Activated CD4-positive, alpha-beta T cell treated with anti-CD3 and anti-CD28 coated beads, Interleukin-2, amount 50 U/mL, for 24 hours (primary cell): ENCODE measurements at places on chromosomes 1 and 21.

- no peak for DNase-seq
These were observed 7.8 kb downstream of the CELSR2 start for GRCh38 chr1:109256971-109257681.

DNA sequence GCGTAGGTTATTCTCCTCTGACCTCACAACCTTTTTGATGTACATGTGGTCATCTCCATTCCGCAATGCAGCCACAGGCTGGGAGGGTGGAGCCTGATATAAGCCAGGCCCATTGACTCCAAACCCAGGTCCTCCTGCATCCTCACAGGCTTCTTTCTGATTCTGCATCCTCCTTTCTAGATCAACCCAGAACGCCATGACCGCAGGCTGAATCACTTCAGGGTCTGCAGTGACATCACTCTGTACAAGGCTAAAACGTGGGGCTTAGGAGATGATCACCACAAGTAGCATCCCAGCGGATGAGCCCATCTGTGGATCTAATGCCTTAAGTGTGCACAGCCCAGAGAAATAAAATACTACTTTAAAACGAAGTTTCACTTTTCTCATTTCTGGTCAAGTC, 16.1 kb downstream of the EBNA1BP2 start:
- DNase-seq, result no peak

DNA sequence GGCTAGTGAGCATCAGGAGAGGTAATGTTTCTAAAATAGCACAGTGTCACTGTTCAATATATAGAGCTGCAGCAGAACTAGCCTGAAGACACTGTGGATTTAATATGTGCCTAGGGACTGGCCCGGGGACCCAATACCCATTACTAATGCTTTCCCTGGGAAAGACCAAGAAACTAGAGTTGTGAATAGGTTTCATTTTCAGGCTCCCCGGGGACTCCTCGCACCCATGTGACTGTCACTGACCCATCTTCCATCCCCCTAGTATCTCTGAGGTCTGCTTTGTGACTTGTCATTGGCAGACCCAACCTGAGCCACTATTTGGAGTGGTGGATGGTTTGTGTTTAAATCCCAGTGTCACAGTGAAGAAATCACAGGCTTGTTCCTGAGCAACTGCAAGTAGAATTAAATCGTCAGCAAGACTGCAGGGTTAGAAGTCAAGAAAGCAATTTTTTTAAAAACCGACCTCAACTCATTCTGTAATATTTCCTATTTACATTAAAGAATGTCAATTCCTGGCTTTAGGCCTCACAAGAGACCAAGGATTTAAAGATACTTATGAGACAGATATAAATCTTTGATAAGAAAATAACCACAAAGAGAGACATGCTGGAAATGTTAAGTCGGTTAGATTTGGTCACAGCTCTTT, 130.0 kb upstream of the TNR start:
- no peak for DNase-seq

GRCh38 chr1:246987083-246987690, 20.7 kb downstream of the ZNF695 start:
- DNase-seq, result no peak

- DNase-seq, result no peak
These were observed 115.6 kb downstream of the XCL2 start for GRCh38 chr1:168428063-168428731.

DNA sequence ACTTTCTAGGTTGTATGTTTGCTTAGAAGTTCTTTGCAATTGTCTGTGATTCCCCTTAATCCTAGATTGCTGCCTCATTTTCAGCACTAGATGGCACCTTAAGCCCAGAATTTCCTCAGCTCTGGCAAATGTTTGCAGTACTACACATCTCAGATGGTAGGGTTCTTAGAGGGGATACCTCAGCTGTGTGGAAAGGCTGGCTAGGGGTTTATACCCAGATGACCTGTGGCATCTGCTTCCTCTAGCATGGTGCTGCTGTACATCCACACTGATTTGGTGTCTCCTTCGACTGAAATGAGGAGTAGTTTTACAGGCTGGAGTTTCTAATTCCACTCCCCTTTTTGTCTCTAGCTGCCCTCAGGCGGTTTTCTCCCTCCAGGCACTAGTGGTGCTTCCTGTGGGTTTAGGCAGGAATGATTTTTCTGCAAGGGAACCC, 23.5 kb downstream of the ASB17 start:
- no peak for DNase-seq

DNA sequence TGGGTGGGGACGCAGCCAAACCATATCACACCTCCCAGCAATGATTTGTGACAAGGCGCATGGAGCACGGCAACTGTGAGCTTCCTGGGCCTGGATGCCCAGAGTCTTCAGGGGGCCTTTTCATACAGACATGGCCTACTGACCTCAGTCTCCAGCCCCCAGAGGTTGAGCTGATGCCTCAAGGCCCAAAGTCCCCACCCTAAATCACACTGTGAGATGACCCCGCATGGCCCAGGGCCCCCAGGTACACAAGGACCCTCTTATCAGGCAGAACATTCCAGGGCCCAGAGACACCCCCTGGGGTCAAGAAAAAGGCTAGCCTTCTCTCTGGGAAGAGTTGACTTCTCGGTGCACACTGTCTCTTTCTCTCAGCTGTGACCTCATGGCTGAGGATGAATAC, 179.7 kb upstream of the C1orf174 start:
- DNase-seq, result no peak

- DNase-seq, result no peak
These were observed 235.0 kb upstream of the FGGY start for GRCh38 chr1:59061876-59062275.

- no peak for DNase-seq
These were observed 34.6 kb upstream of the CD55 start for GRCh38 chr1:207286786-207287468.

DNA sequence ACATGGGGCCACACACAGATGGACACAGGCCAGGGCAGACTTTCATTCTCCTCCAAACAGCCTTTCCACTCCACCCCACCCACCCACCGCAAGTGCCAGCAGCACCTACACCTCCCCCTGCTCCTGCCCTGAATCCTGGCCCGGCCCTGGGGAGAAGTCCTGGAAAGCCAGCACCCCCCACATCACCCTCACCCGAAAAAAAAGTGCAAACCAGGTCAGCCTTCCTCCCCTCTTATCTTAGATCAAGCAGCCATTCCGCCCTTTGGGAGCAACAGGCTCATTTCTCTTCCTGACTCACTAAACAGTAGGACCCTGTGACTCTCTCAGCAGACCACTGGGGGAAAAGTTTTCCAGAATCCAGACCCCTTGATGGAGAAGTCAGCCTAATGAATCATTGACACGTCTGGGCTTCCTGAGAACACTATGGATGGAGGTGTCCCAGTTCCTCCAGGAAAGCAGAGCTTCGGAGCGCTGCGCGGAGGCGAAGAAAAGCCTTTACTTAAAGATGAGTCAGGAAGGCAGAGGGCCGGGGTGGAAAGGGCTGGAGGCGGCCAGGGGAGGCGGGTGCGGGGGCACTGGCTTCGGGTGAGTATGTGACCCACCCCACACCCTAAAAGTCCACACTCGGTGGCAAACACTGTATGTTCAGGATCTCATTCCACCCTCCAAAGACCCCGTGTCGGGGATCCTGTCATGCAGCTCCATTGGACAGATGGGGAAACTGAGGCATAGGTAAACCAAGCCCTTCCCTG, 588.7 kb downstream of the MATN1 start:
- DNase-seq, result no peak

GRCh38 chr1:186178426-186179043, 196.5 kb downstream of the TPR start:
- no peak for DNase-seq

- DNase-seq, result no peak
These were observed 8.6 kb downstream of the FMOD start for GRCh38 chr1:203342192-203342940.

DNA sequence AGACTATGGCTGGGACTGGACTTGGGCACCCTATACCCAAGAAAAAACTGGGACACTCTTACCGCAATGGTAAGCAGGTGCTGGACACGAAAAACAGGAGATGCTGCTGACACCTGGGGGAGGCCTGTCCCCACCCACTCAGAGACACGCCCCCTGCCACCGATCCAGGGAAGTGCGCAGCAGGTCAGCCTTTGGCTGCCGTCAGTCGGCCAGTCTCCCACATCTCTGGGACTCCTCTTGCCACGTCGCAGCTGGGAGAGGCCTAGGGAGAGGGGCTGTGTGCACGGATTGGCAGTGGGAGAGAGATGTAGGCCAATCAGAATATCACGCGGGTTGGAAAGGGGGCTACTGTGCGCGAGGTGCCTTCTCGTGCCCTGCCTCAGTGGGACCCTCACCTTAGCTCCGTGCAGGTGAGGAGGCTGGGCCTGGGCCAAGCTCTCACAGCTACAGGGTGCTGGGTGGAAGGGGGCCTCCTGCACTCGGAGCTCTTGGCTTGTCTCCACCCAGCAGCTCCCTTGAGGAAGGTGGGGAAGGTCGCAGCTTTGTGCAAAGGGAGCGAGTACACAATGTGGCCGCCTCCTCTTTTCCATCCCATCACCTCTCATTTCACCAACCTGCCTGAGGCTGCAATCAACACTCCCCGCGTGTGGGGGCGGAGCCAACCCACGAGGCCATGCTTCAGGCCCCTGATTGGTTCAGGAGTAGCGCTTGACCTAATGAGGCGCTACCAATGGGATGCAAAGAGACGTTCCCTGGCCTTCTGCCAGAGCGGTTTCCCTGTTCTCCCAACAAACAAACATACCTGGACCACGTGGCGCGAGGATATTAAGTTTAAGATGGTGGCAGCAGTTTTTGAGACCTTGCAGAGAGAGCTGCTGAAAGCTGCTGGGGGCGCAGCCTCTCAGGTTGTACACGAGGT, 25.7 kb upstream of the LDLRAP1 start:
- no peak for DNase-seq

- no peak for DNase-seq
These were observed 13.0 kb downstream of the UMODL1 start for GRCh38 chr21:42084079-42084478.

GRCh38 chr1:228101994-228102790, 933 bp downstream of the C1orf35 start:
- DNase-seq, result peak; percentile 36

GRCh38 chr21:36639769-36640168, 59.1 kb upstream of the SIM2 start:
- no peak for DNase-seq

DNA sequence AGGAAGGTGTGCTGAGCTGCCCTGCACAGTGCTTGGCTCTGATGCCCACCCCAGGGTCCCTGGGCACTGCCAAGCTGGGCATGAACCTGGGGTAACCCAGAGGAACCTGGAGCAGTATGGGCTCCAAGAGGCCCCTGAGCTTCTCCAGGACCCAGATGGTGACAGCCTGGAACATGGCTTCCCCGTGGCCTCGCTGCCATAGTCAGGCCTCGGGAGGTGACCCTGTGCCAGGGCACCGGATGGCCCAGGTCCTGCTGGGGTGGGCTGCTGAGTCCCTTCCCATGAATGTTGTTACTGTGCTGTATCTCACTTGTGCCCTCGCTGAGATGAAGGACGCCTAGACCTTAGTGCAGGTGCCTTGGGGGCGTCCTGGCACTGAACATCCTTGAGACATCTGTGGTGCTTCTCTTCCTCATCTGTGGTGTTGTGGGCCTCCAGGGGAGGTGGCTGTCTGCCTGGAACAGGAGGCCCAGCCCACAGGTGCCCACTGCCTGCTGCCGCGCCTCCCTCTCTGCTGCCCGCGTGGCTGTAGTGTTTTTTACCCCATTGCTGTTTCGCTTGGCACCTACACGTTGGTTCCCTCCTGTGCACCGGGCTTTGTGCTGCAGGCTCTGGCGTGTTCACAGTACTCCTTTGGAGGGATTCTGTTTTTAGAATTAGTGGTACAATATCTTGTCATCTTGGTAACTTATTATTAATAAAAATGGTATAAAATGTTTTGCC, 160.3 kb downstream of the PCBP3 start:
- DNase-seq, result no peak

- no peak for DNase-seq
These were observed 12.0 kb downstream of the ADGRL2 start for GRCh38 chr1:81812712-81813111.

- DNase-seq, result no peak
These were observed 7.9 kb downstream of the SORT1 start for GRCh38 chr1:109389638-109390341.

DNA sequence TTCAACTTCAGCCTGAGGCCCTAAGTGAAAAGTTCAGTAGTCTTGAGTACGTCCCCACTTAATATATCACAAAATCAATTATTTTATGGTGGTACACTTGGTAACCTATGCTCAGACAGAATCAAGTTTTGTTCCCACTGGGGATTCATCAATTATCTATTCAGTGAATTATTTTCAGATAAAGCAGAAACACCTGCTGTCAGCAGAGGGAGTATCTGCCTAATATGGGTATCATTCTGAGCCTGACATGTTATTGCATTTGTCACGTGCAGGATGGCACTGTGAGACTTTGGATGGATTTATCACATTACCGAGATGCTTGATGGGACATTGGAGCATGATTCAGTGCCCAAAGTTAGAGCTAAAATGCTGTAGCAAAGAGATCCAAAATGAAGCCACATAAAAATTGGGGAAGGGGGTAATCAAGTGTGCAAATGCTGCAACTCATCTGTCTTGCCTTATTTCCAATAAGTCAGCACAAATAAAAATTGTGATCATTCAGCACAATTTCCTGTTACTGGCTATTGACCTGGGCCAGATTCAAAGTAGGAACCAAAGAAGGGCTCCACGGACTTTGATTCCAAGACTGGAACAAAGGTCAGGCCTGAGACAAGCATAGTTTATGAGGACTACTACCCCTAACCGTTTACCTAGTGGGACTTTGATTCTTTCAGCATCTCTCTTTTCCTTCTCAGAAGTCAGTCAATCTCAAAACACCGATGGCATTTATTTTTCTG, 657.6 kb downstream of the LMO4 start:
- no peak for DNase-seq

- no peak for DNase-seq
These were observed 128.5 kb upstream of the CACNA1E start for GRCh38 chr1:181354865-181355264.

DNA sequence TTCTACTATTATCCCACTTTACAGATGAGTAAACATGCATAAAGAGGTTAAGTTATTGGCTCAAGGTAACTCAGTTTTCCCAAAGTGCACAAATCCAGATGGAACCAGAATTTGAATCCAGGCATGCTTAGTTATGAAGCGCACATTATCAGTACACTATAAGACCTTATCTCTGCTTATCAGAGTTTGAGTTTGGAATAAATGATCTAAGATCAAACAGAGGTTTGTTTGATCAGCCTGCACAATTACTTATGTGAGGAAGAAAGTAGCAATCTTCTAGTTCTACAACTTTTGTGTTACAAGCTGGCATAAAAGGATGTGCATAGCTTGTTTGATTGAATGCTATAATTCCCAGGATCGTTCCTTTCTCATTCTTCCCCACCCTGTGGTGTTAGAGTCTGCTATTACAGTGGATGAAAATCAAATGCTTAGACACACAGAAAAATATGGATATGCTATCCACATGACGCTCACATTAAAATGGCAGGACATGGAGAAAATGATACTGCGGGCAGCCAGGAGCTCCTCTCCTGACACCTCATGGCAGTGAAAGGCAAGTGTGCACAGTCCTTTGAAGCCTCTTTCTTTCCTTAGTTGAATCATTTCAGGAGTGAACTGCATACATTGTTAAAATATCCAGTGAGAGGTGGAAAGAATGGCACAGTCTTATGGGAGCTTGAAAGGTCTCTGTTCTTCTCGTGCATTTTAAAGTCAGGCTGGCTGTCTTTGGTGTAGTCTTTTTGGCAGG, 23.9 kb upstream of the PBX1 start:
- DNase-seq, result no peak
